ENCODE measurements at places on chromosomes 4 and X. TPM values are rescaled to one million over a fixed set of nuclear protein-coding genes. Genes with fewer than 3 reads are reported as not detected.

The CYSLTR1 gene
- total RNA-seq = 17.2 TPM

The LAMP2 gene
- total RNA-seq = 44.3 TPM

- no peaks in the 10 kb centered on the region for H3K36me3 ChIP-seq
- no peak for DNase-seq
- no peak overlapping the region for H3K27ac ChIP-seq
These were observed 103.8 kb downstream of the SHOX start for GRCh38 chrX:734362-734761.

DNA sequence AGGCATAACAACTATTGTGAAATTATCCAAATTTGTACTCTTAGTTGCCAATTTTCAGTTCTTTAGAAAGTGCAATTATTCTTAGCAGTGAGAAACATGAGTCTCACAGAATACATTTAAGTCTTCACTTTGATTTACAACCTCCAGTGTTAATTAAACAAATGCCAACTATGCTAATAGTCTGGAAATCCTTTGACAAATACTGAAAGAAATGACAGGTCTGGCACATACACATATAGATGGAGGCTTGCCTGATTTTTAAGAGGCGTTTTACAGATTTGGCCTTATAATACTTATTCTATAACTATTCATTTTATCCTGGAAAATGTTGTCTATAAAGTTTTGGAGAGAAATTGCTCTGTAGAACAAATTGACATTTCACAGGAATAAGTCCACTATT, 320.1 kb downstream of the TRIML1 start:
- H3K27ac ChIP-seq = no peak overlapping the region
- no peak overlapping the region for H3K4me3 ChIP-seq
- H3K4me1 ChIP-seq = no peaks in the 10 kb centered on the region
- H3K36me3 ChIP-seq = no peaks in the 10 kb centered on the region
- no peaks in the 10 kb centered on the region for H3K27me3 ChIP-seq

GRCh38 chrX:74251006-74251930, 52.7 kb upstream of the ZCCHC13 start:
- DNase-seq = no peak
- H3K27ac ChIP-seq = no peak overlapping the region
- peaks cover 16% of the 10 kb centered on the region for H3K36me3 ChIP-seq
- H3K4me3 ChIP-seq = no peak overlapping the region

DNA sequence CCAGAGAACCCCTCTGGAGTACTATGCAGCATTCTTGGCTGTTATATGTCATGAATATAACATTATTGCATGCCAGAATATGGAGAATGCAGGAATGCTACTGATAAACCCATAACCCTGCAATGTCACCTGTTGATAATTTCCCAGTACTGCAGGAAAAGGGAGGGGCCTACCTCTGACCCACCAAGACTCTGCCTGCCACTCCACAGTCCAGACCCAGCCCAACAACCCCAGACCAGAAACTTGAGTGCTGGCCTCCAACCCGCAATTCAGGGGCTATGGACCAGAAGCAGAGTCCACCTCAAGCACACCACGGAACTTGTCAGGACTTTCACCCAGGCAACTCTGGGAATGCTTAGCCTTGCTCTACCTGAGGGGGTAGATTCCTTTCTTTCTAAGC, 92.9 kb upstream of the WDR44 start:
- H3K27me3 ChIP-seq = no peaks in the 10 kb centered on the region
- no peaks in the 10 kb centered on the region for H3K36me3 ChIP-seq
- no peak overlapping the region for H3K4me3 ChIP-seq

DNA sequence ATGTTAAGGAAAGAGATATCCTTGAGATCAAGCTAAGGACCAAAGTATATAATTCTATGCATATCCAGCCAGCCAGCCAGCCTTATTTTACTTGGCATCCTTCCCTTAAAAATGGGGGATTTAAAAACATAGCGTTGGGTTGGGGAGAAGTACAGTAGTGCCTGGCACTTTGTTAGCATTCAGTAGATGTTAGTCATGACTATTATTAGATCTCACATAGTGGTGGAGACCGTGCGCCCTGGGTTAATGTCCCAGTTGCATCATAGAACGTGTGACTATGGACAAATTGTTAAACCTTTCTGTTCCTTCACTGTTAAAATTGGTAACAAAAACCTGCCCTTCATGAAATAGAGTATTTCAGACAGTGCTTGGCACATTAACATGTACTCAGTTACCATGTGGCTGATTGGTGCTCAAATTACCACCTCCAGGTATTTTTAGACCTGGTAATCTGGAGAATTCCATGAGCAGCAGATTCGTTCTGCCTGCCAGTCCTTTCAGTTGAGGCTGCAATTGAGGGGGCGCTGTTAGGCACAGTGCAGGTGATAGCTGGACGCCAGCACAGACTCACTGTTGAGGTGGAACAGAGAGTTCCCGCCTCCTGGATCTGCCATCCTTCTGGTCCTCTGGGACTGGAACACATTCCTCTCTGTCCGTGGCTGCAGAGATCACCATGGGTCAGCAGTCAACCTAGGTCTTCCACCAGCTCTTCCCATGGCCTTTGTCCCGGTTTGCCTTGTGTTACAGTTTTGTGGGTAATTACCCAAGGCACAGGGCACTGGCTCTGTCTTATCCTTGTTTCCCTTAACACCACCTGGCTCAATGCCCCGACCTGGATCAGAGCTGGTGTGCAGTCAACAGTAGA, 31.7 kb downstream of the RBBP7 start:
- DNase-seq = no peak
- H3K27ac ChIP-seq = no peak overlapping the region
- H3K36me3 ChIP-seq = peaks cover 28% of the 10 kb centered on the region
- no peaks in the 10 kb centered on the region for H3K4me1 ChIP-seq
- no peak overlapping the region for H3K4me3 ChIP-seq

DNA sequence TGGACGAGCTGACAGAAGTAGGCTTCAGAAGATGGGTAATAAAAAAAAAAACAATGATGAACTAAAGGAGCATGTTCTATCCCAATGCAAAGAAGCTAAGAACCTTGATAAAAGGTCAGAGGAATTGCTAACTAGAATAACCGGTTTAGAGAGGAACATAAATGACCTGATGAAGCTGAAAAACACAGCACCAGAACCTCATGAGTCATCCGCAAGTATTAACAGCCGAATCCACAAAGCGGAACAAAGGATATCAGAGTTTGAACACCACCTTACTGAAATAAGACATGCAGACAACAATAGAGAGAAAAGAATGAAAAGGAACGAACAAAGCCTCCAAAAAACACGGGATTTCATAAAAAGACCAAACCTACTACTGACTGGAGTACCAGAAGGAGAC, 10.5 kb downstream of the NELFA start:
- no peak for DNase-seq
- H3K27ac ChIP-seq = no peak overlapping the region
- H3K4me3 ChIP-seq = no peak overlapping the region
- peaks cover 79% of the 10 kb centered on the region for H3K36me3 ChIP-seq
- peaks cover 23% of the 10 kb centered on the region for H3K4me1 ChIP-seq

DNA sequence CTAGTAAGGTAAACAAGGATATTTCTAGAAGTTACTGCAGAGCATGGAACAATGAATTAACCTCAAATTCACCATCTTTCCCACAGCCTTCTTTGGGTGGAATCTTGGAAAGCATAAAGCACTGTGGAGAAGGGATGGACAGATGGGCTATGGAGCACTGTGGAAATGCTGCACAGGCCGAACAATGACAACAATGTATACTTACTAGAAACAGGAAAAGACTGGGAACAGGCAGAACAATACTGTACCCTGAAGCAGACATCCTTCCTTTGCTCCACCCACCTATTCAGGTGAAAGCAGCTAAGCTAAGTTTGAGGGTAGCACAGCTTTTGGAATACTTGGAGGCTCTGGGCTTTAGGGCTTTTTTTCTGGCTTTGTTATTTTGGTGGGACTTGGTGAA, 250.6 kb upstream of the KLF8 start:
- no peaks in the 10 kb centered on the region for H3K27me3 ChIP-seq
- no peaks in the 10 kb centered on the region for H3K36me3 ChIP-seq
- DNase-seq = no peak
- no peaks in the 10 kb centered on the region for H3K4me1 ChIP-seq
- H3K27ac ChIP-seq = no peak overlapping the region

Data from activated CD4-positive, alpha-beta T cell treated with anti-CD3 and anti-CD28 coated beads, Interleukin-2, amount 10 ng/mL, durations not matched to agents 24 days and 14 days (primary cell).